H4 (cell line): ENCODE measurements at places on chromosomes 13 and 19.

GRCh38 chr19:50784710-50785109 is 5.5 kb upstream of the ACP4 start:
- no peak for DNase-seq

GRCh38 chr13:46992383-46992952 is 95.6 kb upstream of the HTR2A start:
- peak; percentile 4 for DNase-seq

- no peak for DNase-seq
Observed at GRCh38 chr13:66313413-66313812, 916.7 kb downstream of the PCDH9 start.

- peak; percentile 13 for DNase-seq
Observed at GRCh38 chr13:103188713-103189326, 122.6 kb upstream of the SLC10A2 start.

DNA sequence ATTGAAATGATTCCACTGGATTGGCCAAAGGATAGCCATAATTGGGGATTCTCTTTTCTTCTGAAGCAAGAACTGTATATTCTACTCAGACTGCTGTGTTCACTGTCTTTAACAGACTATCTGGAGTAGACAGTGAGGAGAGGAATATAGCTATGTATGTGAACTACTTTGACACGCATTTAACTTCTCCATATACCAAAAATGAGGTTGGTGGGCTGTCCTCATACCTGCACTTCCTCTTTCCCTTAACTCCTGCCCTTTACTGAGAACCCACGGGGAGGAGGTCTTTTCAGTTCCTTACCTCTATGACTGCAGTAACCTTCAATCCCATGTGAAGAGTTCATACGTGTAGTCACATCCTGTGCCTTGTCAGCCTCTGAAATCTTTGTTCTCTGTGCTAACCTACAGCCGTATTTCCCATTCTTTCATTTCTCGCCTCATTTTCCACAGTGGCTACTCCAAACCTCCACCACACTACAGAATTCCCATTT is 305.8 kb downstream of the MTUS2 start:
- no peak for DNase-seq

DNA sequence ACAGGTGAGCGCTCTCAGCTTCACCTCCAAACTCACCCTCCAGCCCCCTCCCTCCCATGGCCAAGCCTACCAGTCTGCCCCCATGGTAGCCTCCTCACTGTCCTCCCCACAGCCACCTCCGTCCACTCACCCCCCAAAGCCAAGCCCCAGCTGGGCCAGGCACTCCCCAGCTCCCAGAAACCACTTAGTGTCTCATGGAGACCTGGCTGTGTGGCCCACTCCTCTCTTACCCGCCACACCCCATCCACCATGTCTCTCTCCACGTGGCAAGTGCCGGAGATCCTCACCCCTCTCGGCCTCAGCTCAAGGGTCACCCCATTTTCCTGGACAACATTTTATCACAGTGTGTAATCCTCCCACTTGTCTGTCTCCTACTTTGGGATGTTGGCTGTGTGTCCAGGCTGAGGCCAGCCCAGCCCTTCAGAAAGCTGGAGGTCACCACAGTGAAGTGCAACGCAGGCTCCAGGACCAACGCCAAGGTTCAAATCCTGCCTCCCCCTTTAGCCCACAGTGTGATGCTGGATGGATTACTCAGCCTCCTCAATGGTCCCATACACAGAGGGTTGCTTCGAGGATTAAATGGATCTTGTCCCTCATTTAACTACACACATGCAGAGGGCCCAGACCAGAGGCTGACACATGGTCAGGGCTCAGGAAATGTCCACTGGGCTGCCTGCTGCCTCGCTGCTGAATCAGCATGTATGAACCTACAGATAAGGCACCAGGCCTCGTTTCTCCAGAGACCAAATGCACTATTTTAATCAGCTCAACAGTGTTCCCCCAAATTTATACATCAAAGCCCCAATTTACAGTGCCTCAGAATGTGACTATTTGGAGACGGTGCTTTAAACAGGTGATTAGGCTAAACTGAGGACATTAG is 71.3 kb downstream of the CEBPG start:
- DNase-seq = no peak

DNA sequence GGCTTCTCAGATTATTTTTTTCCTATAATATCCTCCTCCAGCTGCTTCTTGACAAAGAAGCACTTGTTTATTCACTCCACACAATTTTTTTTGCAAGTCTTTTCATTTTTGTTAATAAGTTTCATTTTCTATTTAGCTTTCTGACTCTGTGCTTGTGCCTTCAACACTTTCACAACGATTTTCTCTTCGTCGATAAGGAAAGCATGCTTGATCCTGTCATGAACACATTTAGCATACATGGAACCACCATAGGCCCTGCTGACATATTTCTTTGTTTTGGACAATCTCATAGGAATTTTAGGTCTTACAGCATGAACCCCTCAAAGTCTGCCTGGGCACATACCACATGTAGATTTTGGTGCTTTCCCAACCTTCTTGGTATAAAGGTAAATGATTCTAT is 346.0 kb downstream of the KCNRG start:
- DNase-seq = no peak

DNA sequence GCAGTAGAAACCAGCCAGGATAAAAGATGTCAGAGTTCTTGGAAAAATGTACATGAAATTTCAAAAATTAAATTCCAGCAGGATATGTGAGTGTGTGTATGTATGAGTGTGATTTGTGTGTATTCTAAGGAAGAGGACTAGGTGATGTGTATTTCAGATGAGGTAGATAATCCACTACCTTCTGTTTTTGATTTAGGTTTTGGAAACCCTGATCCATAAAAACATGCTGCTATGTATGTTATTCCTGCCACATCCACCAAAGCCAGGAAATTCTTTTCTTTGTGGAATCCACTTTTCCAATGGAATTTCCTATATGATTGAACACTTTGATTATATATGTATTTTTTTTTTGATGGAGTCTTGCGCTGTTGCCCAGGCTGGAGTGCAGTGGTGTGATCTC is 276.9 kb downstream of the UQCRFS1 start:
- DNase-seq = no peak

DNA sequence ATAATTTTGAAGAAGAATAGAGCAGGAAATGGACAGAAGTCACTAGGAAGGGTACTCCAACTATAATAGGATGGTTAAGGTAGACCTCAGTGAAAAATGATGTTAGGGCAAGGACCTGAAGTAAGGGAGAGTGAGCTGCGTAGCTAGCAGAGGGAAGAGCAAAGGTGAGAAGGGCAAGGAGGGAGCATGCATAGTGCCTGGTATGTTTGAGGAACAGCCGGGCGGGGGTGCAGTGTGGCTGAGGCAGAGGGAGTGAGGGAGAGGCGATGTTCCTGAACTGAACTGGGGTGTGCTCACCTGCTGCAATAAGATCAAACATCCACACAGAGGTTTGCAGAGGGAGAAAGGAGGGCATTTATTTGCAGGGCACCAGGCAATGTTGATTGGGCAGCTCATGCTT is 110.4 kb downstream of the DNAJC15 start:
- DNase-seq = no peak

- peak; percentile 24 for DNase-seq
Observed at GRCh38 chr13:25478186-25478585, 106.4 kb downstream of the ATP8A2 start.

DNA sequence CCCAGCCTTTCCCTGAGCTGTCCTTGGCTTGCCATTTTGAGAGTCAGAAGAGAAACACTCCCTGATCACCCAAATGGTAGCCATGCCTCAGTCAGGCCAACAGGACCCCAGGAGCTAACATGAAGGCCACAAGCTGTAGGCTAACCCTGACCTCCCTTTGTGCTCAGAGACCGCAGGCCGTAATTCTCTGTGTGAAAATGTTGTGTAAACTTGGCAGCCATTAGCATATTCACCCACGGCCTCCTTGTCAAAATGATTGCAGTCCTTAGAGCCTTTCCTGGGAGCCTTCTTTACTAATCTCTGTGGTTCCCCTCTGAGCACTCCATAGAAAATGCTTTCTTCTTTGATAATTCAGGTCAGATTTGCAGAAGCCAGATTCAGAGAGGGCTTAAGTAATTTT is 418.9 kb downstream of the COG6 start:
- DNase-seq = no peak

DNA sequence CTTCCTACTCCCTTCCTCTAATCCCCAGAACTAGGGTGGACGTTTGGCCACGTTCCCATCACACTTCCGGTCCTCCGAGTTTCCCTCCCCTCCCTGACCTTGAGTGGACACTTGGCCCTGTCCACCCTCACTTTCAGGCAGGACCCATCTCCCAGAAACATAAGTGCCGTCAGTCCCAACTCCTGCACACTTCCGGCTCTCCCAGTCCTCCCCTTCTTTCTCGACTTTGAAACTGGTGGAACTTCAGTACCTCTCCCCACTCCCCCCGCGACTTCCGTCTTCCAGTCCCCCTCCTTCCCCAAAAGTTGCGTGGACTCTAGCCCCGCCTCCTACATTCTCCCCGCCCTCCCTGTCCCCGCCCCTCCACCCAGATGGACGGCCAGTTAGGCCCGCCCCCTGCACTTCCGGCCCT is 278 bp upstream of the ZNF274 start:
- no peak for DNase-seq

- no peak for DNase-seq
Observed at GRCh38 chr19:7742575-7742974, 4.8 kb downstream of the CD209 start.

DNA sequence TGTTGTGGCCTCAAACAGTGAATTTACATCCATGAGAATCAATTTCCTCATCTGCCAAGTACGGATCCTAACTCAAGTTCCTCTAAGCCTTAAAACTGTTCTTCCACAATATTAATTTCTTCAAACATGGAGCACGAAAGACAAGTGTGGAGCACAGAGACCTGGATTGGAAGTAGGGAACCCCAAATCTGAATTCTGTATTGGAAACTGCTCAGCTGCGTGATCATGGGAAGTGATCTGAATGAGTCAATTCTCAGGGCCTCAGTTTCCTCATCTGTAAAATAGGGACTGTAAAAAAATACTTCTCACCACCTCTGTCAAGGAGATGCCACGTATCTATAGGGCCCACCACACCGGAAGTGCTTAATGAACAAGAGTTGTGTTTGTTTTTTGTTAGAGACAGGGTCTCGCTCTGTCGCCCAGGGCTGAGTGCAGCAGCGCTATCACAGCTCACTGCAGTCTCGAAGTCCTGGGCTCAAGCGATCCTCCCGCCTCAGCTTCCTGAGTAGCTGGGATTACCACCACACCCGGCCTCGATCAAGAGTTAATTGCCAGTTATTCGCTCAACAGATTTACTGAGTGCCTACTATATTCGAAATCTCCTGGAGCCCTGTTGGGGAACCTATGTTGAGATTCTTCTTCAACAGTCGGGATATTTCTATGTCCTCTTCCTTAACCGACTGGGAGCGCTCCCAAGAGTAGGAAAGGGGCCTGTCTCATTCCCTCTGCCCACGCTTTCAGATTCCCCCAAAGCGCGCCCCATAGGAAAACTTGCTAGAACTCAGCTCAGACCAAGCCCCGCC is 1.6 kb downstream of the SERTAD3 start:
- no peak for DNase-seq

- DNase-seq = no peak
Observed at GRCh38 chr19:7643031-7643415, 6.1 kb downstream of the STXBP2 start.

DNA sequence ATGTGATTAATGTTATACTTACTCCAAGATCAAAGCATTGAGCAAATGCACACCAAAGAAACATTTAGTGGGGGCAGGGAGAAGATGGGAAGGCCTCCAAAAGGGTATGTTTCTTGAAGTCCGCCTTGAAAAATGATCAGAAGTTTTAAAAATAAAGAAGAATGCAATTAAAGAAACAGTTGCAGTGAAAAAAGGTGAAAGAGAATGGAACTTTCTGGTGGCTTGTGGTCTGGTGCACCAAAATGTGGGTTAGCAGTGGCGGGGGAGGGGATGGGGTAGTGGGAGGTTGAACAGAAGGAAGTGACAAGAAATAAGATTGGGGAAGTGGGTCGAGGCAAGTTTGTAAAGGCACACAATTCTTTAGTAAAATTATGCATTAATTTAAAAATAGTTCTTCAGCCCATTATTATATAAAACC is 2.5 kb downstream of the LCP1 start:
- no peak for DNase-seq

- no peak for DNase-seq
Observed at GRCh38 chr19:2613507-2614295, 88.8 kb downstream of the GNG7 start.

DNA sequence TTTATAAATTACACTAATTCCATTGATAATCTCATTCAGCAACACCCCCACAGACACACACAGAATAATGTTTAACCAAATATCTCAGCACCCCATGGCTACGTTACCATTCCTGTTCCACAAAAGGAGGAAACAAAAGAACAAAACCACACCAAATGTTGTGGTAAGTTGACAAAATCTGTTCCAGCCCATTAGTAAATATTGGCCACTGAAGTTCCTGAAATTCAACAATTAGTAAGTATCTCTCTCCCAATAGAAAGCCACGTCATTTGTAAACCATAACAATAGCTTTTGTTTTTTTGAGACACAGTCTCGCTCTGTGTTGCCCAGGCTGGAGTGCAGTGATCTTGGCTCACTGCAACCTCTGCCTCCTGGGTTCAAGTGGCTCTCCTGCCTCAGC is 2.3 kb upstream of the FCAR start:
- DNase-seq = no peak

DNA sequence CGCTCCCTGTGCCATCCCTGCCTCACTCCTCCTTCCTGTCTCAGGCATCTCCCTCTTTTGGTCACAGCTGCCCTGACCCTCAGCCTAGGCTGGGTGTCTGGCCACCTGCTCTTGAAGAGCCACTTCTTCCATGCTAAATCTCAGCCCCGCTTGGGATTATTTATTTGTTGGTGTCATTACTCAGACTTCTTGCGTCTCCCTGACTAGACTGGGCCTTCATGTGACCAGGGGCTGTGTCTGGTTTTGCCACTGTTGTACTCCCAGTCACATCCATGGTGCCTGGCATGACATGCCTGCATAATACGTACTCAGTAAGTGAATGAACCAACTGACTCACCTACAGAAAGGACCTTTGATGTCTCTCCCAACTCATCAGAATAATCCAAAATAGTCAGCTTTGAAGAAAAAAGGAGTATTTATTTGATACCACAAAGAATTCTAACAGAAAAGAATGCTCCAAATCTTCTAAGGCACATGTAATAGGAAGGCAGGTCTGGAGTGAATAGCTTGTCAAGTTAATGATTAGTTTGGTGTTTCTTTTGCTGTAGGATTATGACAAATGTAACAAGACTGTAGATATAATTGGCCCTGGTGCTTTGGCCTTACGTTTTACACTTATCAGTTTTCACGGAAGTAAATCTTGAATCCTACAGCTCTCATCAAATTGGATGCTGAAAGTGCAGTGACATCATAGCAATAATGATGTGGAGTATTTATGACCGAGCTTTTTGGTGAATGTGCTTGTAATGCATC is 84.0 kb downstream of the ALOX5AP start:
- DNase-seq = no peak

GRCh38 chr13:71786875-71787274 is 80.1 kb downstream of the DACH1 start:
- no peak for DNase-seq
